ENCODE measurements at places on chromosomes 5 and 9.

DNA sequence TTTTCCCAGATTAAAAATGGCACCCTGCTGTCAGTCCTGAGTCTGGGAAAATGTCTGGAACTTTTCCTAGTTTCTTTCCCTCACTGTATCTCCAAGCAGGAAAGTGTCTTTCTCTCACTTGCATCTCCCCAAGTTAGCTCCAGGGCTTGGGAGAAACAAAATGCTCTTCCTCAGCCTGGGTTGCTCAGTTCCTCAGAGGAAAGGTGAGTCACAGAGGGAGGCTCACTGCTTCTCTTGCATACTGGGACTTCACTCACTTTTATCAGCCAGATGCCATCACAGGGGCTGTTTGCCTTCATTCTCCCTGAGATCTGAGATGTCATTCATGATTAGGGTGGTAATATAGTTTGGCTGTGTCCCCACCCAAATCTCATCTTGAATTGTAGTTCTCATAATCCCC lies 519.9 kb downstream of the SEMA5A start:
- no peak for DNase-seq

DNA sequence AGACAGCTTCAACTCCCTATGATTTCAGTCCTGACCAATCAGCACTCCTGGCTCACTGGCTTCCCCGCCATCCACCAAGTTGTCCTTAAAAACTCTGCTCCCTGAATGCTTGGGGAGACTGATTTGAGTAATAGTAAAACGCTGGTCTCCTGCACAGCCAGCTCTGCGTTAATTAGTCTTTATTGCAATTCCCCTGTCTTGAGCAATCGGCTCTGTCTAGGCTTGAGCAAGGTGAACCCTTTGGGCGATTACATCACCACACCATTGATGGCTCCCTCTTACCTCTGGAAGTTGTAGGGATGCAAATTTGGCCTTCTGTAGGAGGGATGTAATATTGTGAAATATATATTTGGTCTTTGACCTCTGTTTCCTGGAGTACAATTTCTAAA lies 2.9 kb upstream of the SLC23A1 start:
- DNase-seq: no peak

- DNase-seq: no peak
Measured at GRCh38 chr9:91534374-91534773, 110.7 kb upstream of the NFIL3 start.

DNA sequence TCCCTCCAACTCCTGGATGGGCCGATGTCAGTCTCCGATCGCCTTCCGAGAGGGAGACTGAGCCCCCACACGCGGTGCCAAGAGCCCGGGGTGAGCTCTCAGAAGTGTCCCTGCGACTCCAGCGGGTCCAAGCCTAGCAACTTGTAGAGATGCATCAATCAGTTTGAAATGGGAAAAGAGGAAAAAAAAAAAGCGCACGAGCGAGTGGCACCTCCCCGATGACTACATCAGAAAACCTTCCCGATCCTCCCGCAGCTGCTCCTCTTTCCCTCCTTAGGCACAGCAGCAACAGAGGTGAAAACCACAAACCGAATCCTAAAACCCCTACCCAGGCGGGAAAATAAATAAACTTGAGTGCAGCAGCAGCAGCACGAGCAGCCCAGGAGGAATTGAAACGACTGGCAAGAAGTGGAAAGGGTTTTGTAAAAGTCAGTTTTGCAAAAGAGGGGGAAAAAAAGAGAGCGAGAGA lies 1.0 kb upstream of the EFNA5 start:
- DNase-seq: no peak

GRCh38 chr9:8613346-8613825 lies 813.8 kb upstream of the DMAC1 start:
- no peak for DNase-seq

- DNase-seq: no peak
Measured at GRCh38 chr5:52950686-52951085, 38.5 kb upstream of the ITGA2 start.

GRCh38 chr5:67623078-67623477 lies 426.5 kb upstream of the CD180 start:
- DNase-seq: no peak

- DNase-seq: no peak
Measured at GRCh38 chr9:112041536-112042243, 133.4 kb downstream of the SUSD1 start.

- no peak for DNase-seq
Measured at GRCh38 chr5:9174446-9174845, 371.4 kb downstream of the SEMA5A start.

GRCh38 chr5:87164409-87164808 lies 103.3 kb upstream of the RASA1 start:
- no peak for DNase-seq

GRCh38 chr5:156584871-156585270 lies 257.9 kb downstream of the SGCD start:
- no peak for DNase-seq

- no peak for DNase-seq
Measured at GRCh38 chr9:89095761-89096528, 82.7 kb downstream of the SHC3 start.

DNA sequence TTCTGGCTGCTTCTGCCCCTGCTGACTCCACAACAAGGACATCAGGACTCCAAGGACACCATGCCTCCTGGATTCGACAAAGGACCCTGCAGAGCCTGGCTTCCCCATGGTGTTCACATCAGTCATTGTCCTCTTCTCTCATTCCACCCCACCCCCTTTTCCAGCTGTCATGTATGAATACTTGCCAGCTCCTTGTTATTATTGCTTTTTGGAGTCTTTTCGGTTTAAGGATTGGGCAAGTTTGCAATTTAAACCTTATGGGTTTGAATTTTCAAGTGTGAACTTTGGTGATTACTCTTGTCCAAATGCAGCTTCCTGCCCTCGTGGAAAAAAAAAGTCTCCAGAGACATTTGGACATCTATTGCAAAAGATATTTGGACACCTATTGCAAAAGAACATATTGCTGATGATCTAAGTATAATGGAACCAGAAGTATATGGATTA lies 14.2 kb upstream of the LVRN start:
- no peak for DNase-seq

DNA sequence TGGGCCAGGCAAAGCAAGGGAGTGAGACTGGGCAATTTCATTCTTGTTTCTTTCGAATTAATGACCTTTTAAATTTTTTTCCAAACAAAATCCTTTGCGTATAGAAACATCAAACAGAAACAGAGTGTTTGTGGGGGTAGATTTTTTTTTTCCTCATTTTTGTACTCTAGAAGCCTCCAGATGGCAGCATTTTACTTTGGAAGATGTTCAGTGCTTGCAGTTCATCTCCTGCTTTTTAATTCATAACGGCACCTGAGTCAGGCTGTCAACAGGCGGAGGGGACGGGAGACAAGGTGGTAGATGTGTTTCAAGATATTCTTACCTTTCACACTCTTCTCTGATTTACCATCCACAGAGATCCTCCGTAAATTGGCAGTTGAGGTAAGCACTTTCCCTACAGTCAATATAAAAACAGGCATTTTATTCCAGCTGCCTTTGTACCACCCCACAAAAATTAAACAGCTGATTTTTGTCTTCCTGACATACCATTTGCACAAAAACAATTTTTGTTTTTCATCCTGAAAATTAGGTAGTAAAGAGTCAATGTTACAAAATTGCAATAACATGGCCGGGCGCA lies 99.5 kb upstream of the FBXL17 start:
- no peak for DNase-seq

GRCh38 chr5:109718632-109719031 lies 28.9 kb downstream of the MAN2A1 start:
- no peak for DNase-seq

GRCh38 chr5:148268566-148268965 lies at the start of gene SPINK13:
SPINK13 (plus strand) TSS chr5:148268794; CDS start chr5:148270073, 1,279 bp downstream.
- DNase-seq: no peak

GRCh38 chr9:9341203-9341602 lies 1271.6 kb downstream of the PTPRD start:
- no peak for DNase-seq

GRCh38 chr5:165149431-165149830 lies 1644.0 kb downstream of the MAT2B start:
- DNase-seq: no peak

DNA sequence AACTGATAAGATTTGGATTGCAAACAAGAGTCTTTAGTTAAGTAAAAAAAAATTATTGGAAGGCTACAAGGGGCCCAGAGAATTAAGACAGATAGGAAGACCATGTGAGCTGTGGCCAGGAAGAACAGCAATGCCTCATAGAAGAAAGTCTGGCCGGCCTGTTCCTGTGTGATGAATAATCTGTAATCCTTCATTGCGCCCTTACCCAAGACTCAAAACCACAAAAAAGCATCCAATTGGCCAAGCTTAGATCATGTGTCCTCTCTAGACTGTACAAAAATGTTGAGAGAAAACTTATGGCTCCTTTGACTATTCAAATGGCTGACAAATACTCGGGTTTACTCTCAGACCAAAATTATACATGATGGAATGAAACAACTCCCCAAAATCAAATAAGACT lies 1383.5 kb downstream of the PTPRD start:
- DNase-seq: no peak

DNA sequence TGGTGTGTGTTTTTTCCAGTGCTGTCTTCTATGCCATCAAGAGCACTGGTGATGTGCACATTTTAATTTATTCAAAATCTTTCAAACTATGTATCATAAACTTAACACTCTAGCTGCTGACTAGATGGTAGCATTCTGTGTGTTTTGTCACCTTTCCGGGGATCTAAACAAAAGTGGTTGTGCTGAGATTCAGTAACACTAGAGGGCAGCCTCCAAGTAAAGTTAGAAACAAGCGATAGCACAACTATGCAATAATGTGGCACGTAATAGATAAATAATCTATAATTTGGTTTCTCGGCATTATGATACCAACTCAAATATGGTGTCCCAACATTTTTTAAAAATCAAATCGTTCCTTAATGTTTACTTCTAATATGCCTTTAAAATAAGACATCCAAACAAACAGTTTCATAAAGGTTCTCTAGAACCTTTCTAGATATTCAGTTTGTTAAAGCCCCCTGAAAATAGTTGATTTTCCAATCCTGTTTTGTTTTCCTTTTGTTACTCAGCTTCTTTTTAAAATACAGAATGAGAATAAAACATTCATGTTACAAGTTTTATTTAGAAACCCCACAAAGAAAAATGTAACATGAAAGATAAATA lies 16.9 kb downstream of the SEMA6A start:
- DNase-seq: no peak

- no peak for DNase-seq
Measured at GRCh38 chr5:140795259-140795641, 598 bp downstream of the PCDHA2 start.

DNA sequence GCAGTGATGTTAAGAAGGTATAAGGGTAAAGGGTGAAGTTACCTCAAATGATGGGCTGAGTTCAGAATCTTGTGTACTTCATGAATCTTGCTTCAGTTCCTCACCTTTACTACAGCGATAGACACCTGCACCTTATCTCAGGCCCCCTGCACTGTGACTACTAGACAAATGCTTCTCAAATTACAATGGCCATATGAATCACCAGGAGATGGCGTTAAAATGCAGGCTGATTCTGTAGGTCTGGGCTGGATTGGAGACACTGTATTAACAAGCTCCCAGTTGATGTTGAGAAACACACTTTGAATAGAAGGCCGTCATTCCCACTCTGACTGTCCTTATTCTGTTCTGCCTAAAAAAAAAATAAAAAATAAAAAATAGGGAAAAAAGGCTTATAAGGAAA lies 29.8 kb downstream of the TARS1 start:
- DNase-seq: no peak

GRCh38 chr5:67401172-67401571 lies 204.6 kb upstream of the CD180 start:
- no peak for DNase-seq

GRCh38 chr5:172361566-172362238 lies 78.1 kb upstream of the UBTD2 start:
- no peak for DNase-seq

DNA sequence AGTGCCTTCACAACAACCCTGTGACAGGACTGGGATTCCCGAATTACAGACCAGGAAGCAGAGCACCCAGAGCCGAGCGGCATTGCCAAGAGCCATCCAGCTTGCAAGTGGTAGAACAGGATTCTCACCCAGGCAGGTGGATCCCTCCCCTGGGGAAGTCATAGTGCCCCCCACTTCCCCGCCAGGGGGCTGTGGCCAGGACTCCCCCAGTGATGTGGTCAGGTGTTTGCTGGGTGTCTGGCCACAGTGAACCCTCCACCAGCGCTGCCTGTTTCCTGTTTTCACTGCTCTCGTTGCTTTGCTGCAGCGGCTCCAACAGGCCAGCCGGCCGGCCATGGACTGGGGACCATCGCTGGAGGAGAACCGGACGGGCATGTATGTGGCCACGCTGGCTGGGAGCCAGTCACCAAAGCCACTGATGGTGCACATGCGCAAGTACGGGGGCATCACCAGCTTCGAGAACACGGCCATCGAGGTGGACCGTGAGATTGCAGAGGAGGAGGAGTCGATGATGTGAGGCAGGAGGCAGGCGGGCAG lies 19.3 kb downstream of the SLC6A7 start:
- no peak for DNase-seq

DNA sequence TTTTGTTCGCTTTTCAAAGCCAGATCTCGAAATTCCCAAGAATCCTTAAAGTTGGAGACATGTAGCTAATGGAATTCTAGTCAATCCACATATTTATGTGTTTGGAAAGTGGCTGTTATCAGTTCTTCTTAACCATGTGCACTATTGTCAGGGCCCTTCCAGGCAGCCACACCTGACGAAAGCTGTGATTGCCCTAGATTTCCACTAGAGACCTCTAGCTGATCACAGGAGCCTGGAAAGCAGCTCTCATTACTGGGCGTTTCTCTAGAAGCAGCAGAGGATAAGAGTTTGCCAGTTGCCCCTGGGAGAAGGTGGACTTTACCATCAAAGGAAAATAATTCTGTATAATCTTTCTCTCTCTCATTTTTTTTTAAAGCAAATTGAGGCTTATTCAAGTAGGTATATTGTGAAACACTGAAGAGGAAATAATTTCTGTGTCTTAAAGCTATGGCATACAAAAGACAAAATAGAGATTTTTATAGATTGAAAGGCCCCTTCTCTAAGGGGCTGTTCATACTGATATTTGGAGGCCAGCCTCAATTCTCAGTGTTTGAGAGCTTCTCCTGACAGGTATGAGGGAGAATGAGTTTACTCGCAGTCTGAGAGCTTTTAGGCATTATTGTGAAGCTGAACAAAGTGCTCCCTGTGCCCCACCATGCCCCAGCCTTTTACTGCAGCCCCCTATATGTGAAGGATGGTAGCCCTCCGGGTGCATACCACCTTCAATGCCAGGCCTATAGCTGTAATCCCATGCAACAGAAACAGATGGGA lies 405.4 kb upstream of the ACTBL2 start:
- no peak for DNase-seq

DNA sequence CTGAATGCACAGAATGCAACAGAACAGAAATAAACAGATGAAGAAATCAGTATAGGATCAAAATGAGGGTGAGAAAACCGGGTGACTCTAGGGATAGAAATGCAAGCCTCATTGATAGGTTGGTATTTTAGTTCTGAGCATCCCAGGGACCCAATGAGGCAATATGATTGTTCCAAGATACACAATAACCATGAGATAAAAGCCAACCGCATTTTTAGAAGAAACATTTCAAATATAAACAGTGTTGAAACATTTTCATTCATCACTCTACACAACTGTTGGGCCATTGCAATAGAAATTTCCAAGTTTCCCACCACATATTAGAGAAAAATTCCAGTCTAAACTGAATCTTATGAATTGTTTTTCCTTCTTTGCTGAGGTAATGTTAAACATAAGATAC lies 452.3 kb upstream of the PTGER4 start:
- DNase-seq: no peak

All from activated T-helper 1 cell treated with anti-CD3 and anti-CD28 coated beads, Interleukin-2, amount 50 U/mL, for 16 hours (primary cell).